Ureter (tissue), 1 donor: ENCODE measurements at places on chromosomes 7 and 10. TPM values are rescaled to one million over a fixed set of nuclear protein-coding genes. Genes with fewer than 3 reads are reported as not detected.

Gene CH25H
- total RNA-seq, result 3.6 TPM

Gene ZNF138
- 19.9 TPM for total RNA-seq

Gene CDK13
- total RNA-seq, result 90.9 TPM

Gene HACD1
- total RNA-seq, result 20.7 TPM

Gene HOGA1
- 1.3 TPM for total RNA-seq

Gene ITPRID1
- not detected for total RNA-seq

Gene CPA4
- total RNA-seq, result not detected

Gene ARL3
- total RNA-seq, result 11.2 TPM

Gene GRM3
- total RNA-seq, result not detected

Gene CACNA2D1
- 20.2 TPM for total RNA-seq

Gene ADK
- total RNA-seq, result 40.8 TPM

Gene EGR2
- total RNA-seq, result 5.7 TPM

Gene ZNHIT1
- 57.1 TPM for total RNA-seq

Gene ADAM22
- 26.4 TPM for total RNA-seq

Gene CNTNAP2
- 0.21 TPM for total RNA-seq

Gene NAT16
- not detected for total RNA-seq

Gene OPALIN
- total RNA-seq, result not detected
